ENCODE measurements at places on chromosomes 16 and 17.

DNA sequence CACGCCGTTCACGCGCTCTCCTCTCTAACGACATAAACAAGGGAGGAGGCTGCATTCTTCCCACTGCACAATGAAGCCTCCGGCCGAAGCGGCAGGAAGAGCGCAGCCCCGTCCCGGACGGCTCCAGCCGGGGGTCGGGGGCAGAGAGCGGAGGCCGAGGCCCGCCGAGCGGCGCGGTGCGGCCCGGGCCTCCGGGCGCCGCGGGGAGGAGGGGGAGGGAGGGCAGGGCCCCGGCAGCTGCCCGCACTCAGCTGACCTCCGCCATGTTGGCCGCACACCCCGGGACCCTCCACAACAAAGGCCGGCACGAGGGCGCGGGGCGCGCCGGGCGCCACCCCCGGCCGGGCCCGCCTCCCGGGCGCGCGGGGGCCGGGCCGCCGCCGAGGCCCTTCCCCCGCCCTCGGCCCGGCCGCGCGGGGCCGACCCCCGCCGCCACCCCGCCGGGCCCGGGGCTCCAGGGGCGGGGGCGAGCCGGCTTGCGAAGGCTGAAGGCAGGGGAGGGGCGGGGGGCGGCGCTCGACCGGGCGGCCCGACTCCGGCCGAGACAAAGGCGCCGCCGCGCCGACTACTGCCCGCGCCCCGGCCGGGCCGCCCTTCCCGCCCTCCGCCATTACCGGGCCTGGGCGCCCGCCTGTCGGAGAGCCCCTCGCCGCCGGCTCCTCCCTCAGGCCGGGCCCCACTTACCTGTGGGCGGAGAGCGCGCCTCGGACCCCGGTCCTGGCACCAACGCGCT is 527 bp downstream of the SIAH1 start:
- peak; percentile 63 for DNase-seq

GRCh38 chr16:66443269-66443652 is 16.2 kb downstream of the BEAN1 start:
- DNase-seq: no peak

- DNase-seq: peak; percentile 53
These were observed 35.0 kb downstream of the ITGB3 start for GRCh38 chr17:47288531-47289116.

- no peak for DNase-seq
These were observed 3.8 kb downstream of the FHOD1 start for GRCh38 chr16:67243481-67243880.

DNA sequence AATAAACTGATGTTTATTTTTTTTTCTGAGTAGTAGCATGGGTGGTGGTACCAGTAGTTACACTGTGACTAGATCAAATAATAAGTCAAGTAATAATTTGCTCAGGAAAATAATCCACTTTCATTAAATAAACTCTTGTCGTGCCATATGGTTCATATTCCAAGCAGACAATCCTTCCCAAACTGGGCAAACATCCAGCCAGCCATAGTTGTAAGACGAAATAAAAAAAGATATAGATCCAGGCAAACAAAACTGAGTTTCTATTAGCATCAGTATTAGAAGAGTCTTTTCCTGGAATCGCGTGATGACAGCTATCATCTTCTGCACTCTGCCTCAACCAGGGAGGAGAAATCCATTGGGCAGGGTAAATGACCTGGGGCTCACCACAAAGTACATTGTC is 508.4 kb upstream of the GOT2 start:
- DNase-seq: no peak

DNA sequence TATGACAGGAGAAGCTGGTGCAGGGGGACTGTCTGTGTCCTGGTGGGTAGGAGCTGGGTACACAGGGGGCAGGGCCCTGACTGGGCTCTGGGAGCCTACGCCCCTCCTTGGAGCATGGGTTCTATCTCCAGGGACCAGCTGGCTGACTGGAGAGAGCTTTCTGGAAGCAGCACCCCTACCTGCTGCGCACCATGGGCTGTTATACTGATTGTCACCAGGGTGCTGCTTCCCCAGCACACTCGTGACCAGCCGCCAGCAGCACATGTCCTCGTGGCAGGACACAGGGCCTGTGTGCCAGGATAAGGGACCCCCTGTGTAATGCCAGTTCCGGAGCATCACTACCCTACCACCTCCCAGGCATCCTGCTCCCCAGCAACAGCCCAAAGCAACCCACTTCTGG is 106.0 kb downstream of the AMFR start:
- no peak for DNase-seq

DNA sequence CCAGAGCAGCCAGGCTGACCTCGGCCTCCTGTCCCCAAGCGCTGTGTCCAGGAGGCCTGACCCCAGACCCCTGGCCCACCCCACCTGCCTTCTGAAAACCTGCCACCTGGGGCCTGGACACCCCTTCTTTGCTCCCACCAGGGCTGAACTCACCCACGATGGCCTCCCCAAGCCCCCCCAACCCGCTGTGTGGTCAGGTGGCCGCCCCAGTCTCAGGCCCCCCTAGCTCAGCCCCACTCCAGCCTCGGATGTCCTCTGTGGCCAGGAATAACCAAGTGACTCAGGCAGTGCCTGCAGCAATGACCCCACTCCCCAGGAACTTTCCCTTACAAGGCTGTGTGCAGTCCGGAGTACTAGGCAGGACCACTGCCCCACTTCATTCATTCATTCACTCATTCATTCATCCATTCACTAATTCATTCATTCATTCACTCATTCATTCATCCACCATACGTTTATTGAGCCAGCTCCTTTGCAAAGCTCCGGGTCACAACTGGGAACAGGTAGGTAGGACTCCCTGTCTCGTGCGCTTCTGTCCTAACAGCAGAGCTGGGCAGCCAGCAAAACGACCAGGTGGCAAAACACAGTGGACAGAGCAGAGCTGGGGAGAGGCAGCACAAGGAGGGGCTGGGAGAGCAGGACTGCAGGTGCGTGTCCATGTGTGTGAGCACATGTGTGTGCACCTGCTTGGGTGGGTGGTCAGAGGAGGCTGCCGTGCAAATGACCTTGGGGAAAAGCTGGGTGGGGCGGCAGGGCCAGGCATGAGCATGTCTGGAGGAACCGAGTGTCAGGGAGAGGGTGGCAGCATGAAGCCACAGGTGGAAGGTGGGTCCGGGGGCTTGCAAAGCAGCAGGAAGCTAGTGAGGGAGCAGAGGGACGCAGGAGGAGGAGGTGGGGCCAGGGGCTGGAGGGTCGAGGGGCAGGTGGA is 75.8 kb upstream of the CBX4 start:
- DNase-seq: no peak

- DNase-seq: no peak
These were observed 23.5 kb upstream of the NXPH3 start for GRCh38 chr17:49552070-49552751.

GRCh38 chr16:65446427-65446826 is 324.6 kb upstream of the CDH11 start:
- no peak for DNase-seq

DNA sequence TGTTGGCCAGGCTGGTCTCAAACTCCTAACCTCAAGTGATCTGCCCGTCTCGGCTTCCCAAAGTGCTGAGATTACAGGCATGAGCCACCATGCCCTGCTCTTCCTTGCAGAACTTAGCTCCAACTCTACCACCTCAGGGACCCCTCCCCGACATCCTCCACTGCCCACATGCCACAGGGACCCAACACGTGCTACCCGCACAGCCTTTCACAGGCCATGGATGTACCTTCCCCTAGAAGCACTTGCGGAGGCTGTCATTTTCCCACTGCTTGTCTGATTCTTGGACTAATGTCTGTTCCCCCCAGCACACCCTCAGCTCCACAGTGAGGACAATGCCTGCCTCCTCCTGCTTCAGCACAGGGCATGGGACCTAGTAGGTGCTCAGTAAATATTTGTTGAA is 147.4 kb downstream of the ZNF423 start:
- no peak for DNase-seq

DNA sequence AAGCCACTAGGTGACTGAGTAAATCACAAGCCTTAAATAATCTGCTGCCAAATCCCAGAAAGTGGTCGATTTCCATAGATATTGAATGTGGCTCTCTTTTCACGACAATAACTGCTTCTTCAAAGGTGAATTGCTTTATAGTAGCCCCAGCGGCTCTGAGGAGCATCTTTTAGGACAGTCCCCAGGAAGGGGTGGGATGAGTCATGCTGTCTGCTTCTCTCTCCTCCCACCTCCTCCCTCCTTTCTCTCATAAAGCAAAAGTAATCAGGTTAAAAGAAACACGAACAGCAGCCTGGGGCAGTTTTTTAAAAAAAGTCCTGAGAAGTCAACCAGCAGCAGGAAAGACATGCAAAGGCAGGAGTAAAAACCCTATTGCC is 1.8 kb downstream of the KIAA0513 start:
- DNase-seq: no peak

DNA sequence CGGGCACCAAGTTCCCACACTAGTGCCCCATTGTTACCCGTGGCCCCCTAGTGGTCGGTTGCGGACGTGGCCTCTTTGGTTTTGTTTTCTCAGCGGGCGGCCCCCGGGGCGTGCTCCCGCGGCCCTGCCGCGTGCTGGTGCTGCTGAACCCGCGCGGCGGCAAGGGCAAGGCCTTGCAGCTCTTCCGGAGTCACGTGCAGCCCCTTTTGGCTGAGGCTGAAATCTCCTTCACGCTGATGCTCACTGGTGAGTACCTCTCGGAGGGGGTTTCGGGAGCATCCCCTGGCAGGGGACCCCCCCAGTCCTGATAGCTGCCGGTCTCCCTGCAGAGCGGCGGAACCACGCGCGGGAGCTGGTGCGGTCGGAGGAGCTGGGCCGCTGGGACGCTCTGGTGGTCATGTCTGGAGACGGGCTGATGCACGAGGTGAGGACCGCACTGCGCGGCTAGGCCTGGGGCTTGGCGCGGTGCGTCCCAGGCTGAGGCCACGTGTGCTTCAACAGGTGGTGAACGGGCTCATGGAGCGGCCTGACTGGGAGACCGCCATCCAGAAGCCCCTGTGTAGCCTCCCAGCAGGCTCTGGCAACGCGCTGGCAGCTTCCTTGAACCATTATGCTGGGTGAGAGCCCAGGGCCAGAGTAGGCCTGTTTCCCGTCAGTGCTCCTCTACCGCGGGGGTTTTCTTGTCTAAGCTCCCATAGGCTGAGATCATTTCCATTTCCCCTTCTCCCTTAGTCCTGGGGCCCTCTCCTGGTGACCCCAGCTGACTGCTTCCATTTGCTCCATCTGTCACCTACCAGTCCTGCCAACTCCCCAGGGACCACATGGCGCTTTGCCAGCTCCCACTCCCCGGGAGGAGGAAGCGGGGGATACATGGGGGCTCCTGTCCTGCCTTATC is 1.7 kb downstream of the SPHK1 start:
- DNase-seq: peak; percentile 86

DNA sequence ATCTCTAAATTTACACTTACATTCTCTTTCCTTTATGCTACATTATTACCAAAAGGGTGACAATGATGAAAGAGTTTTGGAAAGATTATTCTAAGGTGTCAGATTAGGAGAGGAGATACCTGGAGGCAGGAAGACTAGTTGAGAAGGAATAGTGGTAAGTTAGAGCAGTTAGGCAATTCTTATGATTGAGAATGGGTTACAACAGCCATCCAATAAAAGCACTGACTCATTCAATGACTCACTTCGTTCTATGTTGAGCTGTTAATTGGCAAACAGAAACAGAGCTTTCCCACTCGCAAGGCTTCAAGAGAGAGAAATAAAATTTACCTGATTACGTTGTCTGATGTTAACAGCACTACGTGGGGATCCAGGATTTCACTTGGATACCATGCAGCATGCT is 5.8 kb downstream of the NUP88 start:
- peak; percentile 87 for DNase-seq

- no peak for DNase-seq
These were observed 2.7 kb downstream of the KRT36 start for GRCh38 chr17:41486809-41487530.

- DNase-seq: no peak
These were observed 78.3 kb downstream of the SNX29 start for GRCh38 chr16:12054868-12055267.

- no peak for DNase-seq
These were observed 38.5 kb upstream of the SLC5A11 start for GRCh38 chr16:24807301-24807700.

- no peak for DNase-seq
These were observed 20.9 kb downstream of the CARD14 start for GRCh38 chr17:80190716-80191115.

DNA sequence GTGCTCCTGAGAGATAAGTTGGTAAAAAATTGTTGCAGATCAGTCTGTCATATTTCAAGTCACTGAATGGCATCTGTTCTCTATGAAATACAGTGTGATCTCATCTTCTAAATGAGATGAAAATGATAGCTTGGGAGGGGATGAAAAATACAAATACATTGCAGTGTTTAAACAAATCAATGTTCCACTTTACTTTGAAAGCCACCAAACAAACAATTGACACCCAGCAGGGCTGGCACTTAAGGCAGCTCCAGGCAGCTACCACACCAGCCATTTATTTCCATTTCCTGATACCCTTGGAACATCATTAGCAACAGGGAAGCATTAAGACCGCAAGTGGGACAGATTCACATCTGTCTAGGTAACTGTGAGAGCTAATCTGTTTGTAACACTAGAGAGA is 827.6 kb upstream of the KIF2B start:
- DNase-seq: no peak

- DNase-seq: no peak
These were observed 578 bp downstream of the RAC3 start for GRCh38 chr17:82031885-82032627.

DNA sequence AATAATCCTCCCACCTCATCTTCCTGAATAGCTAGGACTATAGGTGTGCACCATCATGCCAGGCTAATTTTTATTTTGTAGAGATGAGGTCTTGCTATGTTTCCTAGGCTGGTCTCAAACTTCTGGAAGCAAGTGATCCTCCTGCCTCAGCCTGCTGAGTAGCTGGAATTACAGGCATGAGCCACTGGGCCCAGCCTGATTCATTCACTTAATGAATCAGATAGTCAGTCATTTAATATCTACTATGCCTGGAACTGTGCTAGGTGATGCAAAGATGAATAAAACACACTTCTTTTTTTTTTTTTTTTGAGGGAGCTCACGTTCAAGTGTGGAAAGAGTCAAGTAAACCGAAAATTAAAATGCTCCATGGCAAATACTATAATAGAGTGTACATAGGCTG is 39.4 kb downstream of the EFCAB13 start:
- DNase-seq: no peak

DNA sequence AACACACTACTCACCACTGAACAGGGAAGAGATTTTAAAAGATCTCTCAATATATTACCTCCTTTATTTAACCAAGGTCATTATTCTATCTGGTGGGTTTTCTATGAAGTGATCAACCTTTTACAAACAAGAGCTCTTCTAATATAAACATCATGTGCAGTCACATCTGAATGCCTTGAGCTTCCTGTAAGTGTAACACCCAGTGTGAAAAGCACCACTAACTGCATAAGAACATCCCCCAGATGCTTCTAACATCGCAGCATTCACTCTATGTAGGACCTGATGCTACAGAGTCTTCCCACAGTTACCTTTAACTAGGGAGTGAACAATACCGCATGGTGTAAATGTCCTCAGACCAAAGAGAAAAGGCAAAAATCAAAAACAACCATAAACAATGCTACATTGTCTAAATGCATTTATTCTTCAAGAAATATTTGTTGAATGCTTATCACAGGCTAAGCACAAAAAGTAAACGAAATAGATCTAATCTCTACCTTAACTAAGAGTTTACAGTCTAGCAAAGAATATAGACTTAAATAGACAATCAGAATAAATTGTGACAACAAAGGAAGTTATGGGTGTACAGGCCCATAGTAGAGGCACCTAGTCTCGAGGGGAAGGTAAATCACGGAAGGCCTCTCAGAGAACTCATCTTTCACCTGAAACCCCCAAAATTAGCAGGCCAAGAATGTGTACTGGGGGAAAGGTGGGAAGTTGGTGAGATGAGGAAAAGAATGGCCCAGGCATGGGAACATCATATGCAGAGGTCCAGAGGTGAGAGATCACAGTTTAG is 16.2 kb downstream of the SKAP1 start:
- no peak for DNase-seq

- no peak for DNase-seq
These were observed 11.0 kb downstream of the RNF135 start for GRCh38 chr17:30981531-30982519.
